ENCODE measurements at places on chromosomes 3 and 15.

DNA sequence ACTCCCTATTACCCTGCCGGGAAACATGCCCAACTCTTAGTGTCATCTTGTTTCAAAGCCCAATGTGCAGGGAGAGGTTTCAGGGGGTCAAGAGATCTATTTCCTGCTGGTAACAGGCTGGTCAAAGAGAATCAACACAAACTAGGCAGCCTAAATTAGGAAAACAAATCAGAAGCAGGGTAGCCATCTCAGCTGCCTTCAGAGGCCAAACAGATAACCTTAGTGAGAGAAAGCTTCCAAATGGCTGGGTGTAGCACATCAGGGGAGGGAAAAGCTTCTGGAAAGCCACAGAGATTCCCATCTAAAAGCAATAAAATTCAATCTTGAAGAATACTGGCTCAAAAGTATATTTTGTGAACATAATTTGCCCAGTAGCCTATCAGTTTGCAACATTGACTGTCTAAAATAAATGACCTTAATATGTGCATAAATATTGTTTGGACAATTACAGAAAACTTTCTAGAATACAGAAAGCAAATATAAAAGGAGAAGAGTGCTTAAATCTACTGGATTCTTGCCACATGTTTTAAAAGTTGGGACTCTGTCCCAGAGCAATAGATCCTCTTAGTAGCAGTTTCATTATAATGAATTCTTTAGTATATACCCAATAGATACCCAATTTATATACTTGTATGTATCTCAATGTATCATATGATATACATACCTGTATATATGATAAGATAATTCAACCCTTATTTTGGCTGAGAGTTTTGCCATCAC is 371.9 kb upstream of the RARB start:
- DNase-seq: no peak

DNA sequence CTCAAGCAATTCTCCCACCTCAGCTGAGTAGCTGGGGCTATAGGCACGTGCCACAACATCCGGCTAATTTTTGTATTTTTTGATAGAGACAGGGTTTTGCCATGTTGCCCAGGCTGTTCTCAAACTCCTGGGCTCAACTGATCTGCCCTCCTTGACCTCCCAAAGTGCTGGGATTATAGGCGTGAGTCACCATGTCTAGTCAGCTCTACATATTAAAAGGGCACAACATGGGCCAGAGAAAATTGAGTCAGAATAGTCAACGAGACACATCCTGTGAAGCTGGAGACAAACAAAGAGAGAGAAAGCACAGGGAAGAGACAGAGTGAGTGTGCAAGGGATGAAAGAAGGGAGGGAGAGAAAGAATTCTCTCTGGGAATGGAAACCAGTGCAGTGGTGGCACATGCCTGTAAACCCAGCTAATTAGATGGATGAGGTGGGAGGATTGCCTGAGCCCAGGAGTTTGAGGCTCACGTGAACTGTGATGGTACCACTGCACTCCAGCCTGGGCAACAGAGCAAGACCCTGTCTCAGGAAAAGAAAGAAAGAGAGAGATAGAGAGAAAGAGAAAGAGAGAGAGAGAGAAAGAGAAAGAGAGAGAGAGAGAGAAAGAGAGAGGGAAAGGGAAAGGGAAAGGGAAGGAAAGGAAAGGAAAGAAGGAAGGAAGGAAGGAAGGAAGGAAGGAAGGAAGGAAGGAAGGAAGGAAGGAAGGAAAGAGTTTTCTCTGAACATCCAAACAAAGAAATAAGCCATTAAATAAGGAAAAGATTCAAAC is 107.2 kb upstream of the SLC25A36 start:
- DNase-seq: no peak

DNA sequence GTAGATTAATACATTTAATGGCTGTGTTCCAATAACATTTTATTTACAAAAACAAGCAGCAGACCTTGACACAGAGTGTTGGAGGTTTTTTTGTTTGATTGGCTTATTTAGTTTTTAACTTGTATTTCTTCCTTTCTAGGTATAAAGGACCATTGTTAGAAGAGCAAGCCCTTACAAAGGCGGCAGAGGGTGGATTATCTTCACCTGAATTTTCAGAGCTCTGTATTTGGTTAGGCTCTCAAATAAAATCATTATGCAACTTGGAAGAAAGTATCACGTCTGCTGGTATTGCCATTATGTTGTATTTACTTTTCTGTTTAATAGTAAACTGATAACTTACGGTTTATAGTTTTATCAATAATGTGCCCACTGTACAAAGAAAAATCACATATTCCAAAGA is 10.0 kb downstream of the FAM98B start:
- no peak for DNase-seq

DNA sequence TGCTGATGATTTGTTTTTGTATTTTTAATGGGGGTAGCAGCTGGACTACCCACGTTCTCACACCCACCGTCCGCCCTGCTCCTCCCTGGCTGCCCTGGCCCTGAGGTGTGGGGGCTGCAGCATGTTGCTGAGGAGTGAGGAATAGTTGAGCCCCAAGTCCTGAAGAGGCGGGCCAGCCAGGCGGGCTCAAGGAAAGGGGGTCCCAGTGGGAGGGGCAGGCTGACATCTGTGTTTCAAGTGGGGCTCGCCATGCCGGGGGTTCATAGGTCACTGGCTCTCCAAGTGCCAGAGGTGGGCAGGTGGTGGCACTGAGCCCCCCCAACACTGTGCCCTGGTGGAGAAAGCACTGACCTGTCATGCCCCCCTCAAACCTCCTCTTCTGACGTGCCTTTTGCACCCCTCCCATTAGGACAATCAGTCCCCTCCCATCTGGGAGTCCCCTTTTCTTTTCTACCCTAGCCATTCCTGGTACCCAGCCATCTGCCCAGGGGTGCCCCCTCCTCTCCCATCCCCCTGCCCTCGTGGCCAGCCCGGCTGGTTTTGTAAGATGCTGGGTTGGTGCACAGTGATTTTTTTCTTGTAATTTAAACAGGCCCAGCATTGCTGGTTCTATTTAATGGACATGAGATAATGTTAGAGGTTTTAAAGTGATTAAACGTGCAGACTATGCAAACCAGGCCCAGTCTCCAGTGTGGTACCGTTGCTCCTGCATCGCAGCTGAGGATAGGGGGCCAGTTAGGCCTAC is 1.4 kb upstream of the FES start:
- DNase-seq: no peak

- DNase-seq: no peak
These were observed 593.3 kb downstream of the FOXP1 start for GRCh38 chr3:70990185-70990584.

DNA sequence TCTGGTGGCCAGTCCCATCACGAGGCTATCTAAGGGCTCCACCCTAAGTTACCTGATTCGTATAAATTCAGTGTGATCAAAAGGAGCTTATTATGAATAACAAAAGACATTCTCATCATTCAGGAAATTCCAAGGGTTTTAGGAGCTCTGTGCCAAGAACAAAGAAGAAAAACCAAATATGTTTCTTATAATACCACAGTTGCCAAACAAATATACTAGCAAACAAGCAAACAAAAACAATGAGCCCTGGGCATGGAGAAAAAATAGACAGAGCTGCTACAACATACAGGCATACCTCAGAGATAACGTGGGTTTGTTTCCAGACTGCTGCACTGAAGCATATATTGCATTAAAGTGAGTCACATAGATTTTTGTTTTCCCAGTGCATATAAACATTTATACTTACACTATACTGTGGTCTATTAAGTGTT is 20.2 kb upstream of the CFAP161 start:
- DNase-seq: no peak

DNA sequence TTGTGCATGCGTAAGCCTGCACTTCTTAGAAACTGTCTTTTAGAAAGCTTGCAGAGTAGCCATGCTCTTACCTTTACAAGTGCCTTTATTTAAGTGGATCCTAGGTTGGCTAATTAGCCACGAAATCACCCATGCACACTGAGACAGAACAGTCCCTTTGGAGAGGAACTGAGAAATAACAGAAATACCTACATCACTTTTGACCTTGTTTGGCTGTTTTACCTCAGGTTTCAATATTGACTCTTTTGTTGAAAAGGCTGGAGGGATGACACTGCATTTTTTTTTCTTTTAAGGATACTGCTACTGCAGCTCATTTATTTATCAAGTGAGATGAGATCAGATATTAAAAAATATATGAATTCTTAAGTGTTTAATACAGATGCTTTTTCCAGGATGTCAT is 155.6 kb upstream of the GOLIM4 start:
- no peak for DNase-seq

DNA sequence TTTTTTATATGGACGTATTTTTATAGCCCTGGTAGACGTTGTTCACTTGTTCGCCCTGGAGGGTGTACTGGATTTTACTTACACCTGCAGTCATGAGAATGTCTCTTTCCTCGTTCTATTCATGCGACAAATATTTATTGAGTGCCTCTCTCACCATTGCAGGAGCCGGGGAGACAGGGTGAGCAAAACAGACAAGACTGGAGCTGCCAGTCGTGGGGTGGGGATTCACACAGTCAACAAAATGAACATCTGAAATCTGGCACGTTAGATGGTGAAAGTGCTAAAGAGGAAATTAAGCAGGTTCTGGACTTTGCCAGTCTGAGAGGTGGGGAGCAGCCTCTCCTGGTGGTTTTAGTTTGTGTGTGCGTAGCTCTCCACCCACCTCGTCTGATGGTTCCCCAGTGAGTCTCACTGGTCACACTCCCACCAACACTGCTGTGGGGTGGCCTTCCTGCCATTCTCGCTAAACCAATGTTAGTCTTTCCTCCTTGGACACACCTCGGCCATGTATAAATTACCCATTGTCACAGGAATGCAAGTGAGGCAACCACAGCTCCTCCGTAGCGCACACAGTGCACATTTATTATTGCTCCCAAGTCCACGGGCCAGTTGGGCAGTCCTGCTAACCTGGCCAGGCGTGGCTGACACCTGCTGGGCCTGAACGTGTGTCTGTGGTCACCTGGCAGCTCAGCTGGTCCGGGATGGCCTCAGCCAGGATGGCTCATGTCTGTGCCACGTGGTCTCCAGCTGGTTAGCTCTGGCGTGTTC is 31.5 kb downstream of the FBLN2 start:
- DNase-seq: no peak

- no peak for DNase-seq
These were observed 1.4 kb downstream of the MORF4L1 start for GRCh38 chr15:78873793-78874765.

DNA sequence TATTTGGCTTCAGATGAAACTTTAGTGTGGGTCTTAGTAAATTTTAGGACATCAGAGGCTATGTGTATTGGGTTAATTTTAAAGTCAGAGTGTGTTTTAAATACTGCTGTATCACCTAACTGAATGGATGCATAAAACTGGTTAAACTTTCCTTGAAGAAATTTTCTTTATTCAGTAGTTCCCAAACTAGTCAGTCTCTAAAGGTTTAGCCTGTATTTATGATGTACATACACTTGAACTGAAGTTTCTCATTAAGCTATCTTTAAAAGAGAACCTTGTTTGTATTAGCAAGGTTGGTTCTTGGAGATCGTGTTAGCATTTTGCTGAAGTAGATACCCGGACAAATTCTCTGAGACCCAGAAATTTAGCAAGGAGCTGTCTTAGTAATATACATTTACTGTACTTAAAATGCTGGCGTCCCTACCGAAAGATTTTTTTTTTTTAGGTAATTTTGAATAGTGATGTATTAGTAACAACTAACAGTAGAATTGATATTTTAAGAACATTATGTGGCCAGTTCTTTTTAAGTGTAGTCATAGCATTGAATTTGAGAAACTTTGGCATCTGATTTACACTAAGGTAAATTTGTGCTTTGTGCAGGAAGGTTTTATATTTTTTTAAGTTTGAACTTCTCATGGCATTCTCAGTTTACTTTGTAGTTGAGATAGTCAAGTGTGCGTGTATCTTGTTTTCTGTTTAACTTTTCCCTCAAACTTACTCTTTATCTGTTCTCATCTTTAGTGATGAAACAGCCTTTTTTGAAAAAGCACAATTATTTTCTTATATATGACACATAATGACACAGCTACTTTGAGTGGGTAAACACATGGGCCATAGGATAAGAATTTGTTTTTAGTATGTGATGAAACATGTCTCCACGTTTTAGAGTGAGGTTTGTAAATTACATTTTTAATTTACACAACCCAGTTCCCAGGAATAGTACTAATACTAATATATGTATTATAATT is 2.9 kb downstream of the DIPK2A start:
- DNase-seq: no peak

DNA sequence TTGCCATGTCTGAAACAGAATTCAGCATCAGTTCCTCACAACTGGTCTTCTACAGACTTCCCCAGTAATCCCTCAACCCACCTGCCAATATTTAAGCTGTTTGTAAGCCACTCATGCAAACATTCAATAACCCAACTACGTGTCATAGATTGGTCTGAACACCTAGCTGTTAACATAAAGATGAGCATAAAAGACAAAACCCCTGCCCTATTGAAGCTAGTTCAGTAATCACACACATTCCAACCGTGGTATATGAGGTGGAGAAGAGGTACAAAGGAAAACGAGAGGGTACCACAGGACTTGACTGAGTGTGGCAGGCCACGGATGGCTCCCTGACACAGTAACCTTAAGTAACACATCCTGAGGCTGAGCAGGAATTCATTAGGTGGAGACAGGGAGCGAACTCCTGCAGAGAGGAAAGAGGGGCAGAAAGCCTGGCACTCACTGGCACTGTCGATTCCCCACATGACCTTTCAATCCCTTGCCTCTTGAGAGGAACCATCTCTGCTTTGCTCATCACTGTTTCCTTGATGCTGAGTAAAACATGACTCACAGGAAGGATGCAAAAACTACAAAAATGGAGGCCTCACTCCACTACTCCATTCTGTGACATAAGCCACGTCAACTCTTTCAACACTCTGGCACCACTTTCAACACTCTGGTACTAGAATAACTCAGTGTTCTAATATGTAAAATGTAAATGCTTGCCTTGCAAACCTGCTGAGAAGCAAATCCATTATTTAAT is 31.3 kb downstream of the RPN1 start:
- DNase-seq: no peak

GRCh38 chr15:88015228-88015860 is 241.2 kb downstream of the NTRK3 start:
- no peak for DNase-seq

DNA sequence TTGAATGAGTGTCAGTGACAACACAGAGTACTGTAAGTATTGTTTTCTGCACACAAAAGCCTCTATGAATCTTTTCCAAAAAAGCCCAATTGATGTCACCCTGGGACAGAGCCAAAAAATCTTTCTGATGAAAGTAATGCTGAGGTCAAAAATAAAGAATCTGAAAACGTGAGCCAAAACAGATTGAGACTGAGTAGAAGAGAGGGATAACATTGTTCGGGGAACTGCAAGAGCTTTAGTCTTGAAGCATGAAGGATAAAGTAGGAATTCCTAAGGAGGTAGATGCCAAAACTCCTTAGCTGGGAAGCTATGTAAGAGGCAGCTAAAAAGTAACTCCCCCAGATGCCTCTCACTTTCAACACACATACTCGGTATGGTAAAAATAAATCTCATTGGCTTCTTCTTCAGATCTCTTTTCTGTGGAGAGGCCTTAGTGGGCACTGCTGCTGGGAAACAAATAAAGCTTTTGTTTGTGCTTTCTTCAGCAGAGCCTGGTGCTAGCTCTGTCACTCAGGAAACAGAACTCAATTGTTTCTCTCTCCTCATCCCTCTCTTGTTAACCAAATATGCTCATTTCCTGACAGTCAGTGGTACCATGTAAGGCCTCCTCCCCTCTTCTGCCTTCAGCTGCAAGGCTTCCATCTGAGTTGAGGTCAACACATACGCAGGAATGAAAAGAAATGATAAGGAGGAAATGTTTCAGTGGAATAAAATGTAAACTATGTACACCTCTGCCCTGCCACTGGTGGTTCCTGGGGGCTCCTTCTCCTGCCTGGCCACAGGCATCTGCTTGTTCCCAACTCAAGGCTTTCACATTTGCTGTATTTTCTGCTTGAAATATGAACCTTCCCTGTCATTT is 58.1 kb downstream of the CD200 start:
- no peak for DNase-seq
